ENCODE measurements at places on chromosomes 1 and 21. TPM values are rescaled to one million over a fixed set of nuclear protein-coding genes. Genes with fewer than 3 reads are reported as not detected.
A peak's percentile ranks its signal among the peaks of the same experiment; 100 is the strongest.

- DNase-seq = peak; percentile 32
Observed at GRCh38 chr1:78839704-78840277, 166.7 kb downstream of the ADGRL4 start.

S100A12 gene
- not detected for total RNA-seq

ASCL5 gene
- total RNA-seq = 0.29 TPM

DNA sequence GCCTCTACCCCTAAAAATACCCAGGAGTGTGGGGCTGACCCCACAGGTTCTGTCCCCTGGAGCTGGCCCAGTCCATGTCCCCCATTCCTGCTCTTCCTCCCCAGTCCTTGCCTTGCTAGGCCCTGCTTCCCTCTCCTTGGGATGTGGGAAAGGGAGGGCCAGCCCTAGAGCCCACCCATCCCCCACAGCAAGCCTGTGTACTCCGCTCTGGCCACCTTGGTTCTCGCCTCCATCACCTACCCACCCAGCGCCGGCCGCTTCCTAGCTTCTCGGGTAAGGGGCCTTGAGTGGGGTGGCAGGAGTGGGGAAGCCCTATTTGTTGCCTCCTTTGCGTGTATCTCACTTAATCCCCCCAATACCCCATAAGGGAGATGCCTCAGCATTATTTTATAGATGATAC, 6.7 kb downstream of the CLCNKB start:
- DNase-seq = no peak

DNA sequence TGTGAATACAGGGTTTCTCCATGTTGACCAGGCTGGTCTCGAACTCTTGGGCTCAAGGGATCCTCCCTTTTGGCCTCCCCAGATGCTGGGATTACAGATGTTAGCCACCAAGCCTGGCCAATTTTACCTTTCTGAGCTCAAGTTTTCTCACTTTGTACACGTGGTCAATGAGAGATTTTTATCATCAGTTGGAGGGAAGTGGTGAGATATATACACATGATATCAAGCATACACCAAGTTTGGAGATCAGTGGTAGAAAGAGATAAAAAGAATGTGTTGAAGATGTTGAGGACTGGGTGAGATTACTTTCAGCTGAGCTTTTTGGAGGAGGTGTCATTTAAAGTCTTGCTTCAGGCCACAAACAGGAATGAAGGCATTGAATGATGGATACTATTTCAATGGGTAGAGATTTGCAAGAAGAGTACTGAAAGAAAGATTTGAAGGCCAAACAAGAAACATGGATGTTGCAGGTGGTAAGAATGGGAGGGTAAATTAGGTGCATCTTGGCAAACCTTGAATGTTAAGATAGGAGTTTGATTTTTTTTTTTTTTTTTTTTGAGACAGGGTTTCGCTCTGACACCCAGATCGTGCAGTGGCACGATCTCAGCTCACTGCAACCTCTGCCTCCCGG, 3.0 kb upstream of the SESN2 start:
- DNase-seq = no peak

DNA sequence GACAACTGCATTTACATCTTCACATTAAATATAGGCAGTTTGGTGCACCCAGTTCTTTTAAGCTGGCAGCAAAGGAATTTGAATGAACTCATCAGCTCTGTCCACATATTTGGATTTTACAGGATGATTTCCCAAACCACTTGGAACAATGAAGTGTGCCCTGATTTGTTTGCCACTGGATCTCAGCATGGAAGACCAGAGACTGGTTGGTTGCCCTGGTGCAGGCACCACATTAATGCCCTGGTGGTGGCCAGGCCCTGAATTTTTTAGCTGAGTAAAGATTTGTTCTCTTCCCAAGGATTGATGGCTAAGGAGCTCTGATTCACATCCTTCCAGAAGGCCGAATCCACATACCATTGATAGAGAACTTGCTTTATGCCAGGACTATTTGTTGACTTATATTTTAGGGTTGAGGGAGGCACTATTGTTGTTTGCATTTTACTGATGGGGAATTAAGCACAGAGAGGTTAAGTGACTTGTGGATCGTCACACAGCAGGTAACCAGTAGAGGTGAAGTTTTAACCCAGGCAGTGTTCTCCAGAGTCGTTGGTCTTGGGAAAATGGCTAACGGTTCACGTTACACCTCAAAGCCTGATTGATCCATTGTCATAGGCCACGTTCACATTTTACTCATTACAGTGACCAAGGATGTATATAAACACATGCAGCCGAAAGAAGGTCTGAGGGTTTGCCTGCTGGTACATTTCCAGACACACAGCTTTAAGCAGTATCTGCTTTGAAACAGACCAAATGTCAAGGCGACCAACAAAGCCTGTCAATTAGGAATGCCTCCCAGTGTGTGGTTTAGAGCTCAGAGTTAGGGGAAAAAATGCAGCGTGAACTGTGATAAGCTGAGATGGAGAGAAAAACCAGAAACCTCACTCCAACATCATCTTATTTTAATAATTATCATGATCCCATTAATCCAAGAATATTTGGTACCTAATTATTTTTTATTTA, 50.7 kb downstream of the KAZN start:
- DNase-seq = no peak

Measured in activated CD8-positive, alpha-beta T cell treated with anti-CD3 and anti-CD28 coated beads for 36 hours (primary cell).